ENCODE measurements at places on chromosomes 12 and 14.

DNA sequence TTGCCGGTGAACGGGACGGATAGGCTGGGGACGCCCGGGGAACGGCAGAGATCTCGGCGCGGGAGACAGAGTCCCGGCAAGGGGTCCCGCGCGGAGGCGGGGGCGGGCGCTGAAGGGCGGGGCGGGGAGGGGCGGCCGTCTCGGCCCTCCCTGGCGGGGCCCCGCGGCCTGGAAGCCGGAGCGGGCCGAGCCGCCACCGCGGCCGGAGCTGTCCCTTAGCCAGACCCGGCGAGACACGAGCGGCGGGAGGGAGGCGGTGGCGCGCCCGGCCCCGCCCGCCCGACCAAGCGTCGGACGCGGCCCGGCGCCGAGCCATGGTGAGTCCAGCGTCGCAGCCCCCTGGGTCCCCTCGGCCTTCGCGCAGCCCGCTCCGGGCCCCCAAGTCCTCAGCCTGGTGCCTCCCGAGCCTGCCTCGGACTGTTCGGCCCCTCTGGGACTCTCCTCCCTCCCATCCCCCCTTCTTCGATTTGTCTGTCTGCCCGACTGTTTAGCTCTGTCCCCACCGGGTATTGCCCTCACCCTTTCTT is at the start of gene ARHGEF40:
Gene ARHGEF40, plus strand, starts transcription at position 222 of the 527 bp plus-strand sequence. Its CDS starts 93 bp downstream, at position 315.
- DNase-seq, result no peak

- DNase-seq, result no peak
These were observed 18.3 kb downstream of the VWF start for GRCh38 chr12:6106218-6106617.

DNA sequence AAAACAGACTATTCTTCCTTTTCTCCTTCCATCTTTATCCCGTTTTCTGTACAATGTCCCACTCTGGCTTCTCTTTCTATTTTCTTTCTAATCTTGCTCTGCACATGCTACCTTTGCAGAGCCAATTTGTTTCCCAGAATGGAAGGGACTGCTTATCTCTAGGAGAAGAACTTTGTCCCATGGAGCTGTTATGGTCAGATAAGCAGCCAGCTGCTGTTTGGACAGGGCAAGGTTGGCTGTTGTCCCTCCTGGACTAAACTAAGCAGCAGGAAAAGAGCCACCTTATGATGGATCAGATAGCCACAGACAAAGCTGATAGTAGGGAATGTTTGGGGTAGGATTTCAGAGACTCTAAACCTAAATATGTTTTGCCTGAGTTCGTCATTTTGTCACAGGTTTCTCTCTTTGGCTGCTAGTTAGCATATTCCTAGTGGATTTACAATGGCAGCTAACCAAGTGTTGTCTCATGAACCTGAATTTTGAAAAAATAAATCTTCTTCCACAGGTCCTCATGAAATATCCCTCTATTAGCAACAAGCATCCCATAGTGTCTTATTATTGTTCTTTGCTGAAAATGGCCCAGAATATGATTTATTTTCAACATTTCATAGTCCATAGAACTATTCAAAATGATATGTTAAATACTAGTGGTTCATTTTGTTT is 262.8 kb downstream of the SLC16A7 start:
- no peak for DNase-seq

DNA sequence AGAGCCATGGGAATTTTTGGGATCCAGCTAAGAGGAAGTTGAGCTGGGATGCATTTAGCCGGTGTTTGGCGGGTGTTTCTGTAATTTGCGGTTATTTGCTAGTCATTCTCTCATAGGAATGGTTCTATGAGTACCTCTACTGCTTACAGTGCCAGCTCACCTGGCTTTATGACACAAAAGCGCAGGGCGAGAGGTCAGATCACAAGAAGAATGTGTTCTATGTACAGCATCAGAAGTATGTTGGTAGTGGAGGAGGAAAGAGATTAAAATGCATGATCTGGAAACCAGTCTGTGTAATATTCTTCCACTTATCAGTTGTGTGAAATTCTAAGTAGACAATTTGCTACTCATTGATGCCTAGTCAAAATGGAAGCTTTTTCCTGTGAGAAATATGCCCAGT is 173.3 kb downstream of the ADCK1 start:
- no peak for DNase-seq

GRCh38 chr12:93142881-93143280 is 213.8 kb upstream of the EEA1 start:
- no peak for DNase-seq

- DNase-seq, result no peak
These were observed 23.2 kb downstream of the MAPK1IP1L start for GRCh38 chr14:55074662-55075061.

DNA sequence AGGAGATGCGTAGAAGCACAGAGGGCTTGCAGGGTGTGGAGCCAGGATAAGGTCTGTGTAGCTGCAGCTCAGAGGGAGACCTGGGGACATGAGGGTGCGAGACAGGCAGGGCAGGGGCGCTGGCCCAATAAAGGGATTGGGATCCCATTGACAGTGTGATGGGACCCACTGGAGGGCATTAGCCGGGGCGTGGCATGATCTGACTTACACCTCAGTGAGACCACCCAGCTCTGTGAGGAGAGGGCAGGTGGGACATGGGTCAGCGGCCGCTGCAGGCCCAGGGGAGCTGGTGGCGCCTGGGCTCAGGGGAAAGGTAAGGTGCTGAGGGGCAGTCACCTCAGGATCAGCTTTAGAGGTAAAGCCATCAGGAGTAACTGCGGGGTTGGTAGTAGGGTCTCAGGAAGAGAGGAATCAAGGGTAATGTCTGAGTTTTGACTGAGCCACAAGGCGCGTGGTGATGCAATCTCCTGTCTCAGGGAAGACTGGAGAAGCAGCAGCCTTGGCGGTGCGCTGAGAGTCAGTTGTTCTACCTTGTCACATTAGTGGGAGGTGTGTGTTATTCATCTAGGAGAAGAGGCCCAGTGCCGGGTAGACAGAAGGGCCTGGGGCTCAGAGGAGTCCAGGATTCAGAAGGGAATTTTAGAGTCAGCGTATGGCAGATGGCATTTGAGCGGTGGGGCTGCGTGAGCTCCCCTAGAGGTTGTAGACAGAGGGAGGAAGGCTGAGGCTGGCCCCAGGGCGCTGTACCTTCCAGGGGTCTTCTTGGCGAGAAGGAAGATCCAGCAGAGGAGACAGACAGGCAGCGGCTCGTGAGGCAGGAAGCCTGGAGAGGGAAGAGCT is 30.8 kb upstream of the BDKRB2 start:
- no peak for DNase-seq

- DNase-seq, result peak; percentile 65
These were observed 109.9 kb downstream of the NCOR2 start for GRCh38 chr12:124457287-124458219.

DNA sequence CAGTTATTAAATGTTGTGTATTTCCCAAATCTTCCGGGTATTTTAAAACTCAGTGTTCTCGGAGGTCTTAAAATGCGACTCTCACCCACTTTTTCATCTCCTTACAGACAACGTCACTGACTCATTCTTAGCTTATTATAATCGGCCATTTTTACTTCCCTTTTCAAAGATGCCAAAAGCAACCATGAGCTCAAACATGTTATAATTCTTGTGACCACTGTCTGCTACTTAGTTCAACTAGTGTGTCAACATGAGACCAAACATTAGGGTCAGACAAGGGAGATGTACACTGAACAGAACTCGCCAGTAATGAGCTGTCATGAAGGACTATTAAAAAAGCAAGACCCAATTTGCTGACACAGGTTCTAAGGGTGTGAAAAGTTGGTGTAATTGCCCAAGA is 4.2 kb upstream of the GRIP1 start:
- no peak for DNase-seq

DNA sequence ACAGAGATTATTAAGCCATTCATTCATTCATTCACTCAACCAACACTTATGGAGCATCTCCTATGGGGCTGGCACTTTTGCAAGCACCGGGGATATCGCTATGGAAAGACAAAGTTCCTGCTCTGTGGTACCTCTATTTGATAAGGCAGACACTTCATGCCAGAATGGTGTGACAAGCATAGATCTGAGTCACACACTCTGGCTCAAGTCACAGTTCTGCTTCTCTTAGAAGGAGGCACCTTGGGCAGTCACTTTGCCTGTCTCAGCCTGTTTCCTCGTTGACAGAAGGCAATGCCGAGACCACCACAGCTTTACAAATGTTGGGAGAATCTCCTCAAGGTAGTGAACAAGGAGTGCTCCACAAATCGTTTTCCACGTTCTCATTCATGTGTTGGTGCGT is 205.2 kb downstream of the SLC41A2 start:
- no peak for DNase-seq

DNA sequence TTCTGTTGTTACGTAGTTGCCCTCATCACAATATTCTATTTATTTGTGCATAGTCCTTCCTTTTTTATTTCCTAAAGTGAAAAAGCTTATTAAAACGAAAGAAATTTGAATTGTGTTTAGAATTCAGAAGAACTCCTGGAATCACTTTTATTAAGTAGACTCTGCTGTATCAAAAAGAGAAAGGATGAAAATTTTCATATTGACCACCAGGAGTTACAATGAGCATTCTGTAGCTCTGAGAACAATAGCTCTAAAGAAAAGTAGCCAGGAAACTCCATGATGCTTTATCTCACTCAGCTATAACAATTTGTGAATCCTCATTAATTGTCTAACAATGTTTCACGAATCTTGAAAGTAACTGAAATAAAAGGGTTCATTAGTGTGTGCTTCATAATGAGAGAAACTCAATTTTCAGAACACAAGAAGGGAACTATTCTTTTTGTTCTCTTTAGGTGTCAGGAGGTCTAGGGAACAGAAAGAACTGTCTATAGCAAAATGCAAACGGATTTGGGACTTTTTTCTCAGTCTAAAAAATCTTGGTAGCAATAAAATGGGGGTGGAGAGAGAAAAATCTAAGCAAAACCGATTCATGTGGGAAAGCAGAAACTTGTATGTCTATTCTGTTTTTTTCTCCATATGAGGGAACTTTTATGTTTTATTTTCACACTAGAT is 19.3 kb downstream of the ASCL1 start:
- no peak for DNase-seq

- DNase-seq, result no peak
These were observed 1.0 kb downstream of the CACNA2D4 start for GRCh38 chr12:1917172-1918070.

- peak; percentile 96 for DNase-seq
These were observed at the start of gene CRY1 for GRCh38 chr12:107093417-107094182. TSS of gene CRY1 (minus strand) at chr12:107093549. CDS start at chr12:107092961, 588 bp downstream.

DNA sequence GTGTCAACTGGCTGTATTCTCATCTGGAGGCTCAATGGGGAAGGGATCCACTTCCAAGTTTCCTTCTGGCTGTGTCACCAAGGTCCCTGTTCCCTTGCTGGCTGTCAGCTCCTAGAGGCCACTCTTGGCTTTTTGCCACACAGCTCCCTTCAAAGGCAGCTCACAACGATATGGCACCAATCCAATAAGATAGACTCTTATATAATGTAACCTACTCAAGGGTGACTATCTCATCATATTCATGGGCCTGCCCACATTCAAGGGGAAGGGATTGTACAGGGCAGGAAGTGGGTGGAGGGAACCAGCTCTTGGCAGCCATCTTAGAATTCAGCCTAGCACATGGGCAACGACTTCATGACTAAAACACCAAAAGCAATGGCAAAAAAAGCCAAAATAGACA is 98.7 kb upstream of the PLXNC1 start:
- DNase-seq, result no peak

- no peak for DNase-seq
These were observed 78.1 kb upstream of the PTHLH start for GRCh38 chr12:28050606-28051005.

DNA sequence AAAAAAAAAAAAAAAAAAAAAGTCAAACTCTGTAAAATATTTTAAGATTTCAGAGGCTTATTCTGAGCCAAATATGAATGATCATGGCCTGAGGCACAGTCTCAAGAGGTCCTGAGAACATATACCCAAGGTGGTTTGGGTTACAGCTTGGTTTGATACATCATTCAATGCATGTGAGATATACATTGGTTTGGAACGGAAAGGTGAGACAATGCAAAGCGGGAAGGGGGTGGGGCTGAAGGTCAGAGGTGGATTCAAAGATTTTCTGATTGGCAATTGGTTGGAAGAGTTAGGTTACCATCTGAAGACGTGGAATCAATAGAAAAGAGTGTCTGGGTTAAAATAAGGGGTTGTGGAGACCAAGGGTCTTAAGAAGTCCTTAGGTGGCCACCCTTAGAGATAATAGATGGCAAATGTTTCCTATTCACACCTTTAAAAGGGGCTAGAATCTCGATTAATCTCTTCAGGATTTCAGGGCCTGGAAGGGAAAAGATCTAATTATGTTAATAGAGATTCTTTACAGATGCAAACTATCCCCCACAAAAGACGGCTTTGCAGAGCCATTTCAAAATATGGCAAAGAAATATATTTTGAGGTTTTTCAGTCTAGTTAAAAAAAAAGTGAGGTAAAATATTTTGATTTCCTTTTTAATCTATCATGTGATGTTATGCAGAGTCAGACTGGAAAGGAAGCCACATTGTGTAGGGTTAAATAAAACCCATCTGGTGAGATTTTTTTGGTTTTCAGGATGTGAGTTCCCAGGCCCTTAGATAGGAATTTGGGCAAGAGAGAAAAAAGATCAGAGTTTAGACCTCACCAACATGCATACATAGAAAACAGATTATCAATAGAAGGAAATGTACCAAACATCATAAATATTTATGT is 173.8 kb upstream of the CNOT2 start:
- no peak for DNase-seq

DNA sequence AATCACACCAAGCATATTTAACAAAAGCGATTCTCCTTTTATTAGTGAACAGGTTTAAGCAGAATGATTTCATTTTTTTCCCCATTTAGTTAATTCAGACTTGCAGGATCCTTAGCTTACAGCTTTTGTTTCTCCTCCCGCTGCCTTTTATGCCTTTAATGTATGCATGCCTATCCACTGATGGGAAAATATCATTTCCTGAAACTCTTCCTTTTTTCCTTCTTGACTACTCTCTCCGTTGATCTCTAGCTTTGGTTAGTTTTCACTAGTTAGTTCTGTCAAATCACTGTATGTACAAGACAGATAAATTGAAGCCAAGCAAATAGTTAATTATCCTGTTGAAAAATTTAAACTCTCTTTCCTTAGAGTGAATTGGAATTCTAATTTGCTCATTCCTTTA is 26.3 kb downstream of the NKX2-1 start:
- DNase-seq, result no peak

DNA sequence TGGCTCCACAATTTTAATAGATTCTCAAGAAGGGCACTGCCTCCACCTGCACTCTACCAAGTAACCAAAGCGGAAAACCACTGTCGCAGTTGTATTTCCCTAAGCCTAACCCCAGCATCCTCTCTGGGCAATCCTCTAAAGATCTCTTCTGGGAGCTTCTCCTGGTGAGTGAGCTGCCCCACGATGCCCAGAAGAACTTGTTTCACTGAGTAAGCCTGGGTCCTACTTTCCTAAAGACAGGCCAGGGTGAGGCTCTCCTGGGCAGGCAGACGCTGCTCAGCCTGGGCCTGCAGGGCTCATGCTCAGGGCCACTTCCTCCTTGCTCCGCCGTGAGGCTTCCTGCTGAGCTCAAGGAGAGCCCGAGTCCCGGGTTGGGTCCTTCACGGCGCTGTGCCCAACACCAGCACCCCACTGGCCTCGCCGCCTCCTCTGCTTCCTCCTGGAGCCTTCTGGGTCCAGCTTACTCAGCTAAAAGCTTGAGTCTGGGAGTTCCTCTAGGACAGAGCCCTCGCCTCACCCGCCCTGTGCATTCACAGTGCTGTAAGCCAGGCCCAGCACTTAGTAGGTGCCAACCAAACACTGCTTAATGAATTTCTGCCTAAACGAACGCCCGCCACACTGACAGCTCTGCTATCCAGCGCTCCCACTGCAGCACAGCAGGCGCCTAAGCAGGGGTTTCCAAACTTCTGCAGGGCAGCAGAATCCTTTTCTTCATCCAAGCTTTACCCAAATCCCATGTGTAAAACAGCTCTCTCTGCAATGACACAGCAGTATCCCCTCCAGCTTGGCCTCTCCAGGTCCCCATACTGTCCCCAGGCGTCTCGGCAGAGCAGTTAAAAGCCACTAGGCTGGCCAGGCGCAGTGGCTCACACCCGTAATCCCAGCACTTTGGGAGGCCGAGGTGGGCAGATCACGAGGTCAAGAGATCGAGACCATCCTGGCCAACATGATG is 5.7 kb downstream of the RAB35 start:
- peak; percentile 59 for DNase-seq
